Kidney glomerular epithelial cell (primary cell): ENCODE measurements at places on chromosomes 2 and 18.

DNA sequence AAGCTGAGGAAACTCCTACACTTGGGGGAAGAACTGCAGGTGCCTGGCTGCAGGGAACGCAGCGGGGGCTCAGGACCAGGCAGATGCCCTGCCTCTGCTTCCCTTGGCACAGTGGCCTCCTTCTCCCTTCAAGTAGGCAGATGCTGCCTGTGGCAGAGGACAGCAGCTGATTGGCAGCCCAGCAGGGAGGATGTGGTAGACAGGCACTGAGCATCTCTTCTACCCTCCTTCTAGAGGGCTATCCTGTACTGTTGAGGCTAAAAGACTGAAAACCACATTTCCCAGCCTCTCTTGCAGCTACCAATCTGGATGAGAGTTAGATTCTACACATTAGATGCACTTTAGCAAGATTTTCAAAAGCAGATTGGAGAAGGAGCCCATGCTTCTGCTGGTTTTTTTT is 105.7 kb downstream of the MSH2 start:
- DNase-seq: no peak

DNA sequence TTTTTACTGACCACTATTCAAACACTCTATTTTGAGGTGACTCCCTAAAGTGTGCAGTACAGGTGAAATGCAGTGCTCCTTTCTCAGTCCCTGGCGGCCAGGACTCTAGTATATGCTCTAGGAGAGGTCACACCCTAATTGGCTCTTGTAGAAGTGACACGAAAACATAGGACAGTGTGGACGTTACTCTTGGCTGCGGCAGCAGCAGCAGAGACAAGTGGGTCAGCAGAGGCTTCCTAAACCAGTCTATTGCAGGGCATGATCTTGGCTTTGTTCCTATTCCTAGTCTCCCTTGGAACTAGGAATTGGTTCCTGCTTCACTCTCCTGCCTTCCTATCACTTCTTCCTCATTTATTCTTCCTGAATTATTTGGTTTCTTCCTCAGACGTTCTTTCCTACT is 10.1 kb upstream of the ONECUT2 start:
- DNase-seq: no peak

GRCh38 chr2:58984731-58985130 is 743.6 kb upstream of the FANCL start:
- no peak for DNase-seq

DNA sequence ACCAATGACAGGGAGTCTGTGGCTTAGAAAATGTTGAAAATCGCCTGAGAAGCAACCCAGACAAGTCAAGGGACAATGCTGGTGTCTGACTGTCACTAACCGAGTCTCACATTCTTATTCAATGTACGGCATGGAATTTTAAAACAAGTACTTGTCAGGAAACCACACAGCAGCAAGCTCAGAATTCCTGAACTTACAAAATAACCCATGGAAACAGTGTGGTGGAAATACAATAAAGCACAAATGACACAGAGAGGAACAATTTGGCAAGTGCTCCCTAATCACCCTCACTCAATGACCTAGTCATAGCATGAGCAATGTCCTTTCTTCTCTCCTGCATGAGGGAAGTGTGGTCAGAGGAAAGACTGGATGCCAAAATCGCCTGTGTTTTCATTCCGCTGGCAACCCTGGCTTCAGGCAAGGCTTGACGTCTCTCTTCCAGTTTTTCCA is 154.0 kb downstream of the SATB2 start:
- DNase-seq: no peak

DNA sequence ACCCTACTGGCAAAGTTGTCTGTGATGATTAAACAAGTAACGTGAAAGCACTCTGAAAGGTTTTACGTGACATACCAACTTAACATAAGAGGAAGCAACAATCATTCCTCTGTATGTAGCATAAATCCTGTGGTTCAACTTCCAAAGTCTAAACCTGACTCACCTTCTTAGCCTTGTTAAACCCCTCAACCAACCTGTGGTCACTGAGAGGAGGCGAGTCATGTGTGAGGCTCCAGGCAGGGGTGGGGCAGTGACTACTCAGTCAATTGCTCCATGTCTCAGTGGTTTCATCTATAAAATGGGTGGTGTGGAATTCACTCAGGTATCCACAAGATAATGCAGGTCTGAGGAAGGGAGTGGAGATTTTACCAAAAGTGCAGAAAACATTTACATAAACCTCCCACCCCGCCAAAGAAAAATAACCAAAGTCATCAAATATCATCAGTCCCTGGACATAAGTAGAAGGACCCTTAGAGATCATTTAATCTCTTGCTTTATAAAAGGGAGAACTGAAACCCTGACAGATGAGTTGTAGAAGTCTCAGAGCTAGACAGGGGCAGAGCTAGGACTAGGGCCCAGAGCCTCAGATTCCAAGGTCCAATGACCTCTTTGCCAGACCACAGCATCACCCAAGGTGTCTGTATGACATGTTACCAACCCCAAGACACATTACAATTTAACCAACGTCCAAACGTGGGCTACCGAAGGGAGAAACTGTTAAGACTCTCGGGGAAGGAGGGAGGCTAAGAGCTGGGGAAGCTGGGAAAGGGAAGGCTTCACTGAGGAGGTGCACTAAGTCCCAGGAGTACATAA is 3.7 kb upstream of the PCBP1 start:
- DNase-seq: peak; percentile 47

DNA sequence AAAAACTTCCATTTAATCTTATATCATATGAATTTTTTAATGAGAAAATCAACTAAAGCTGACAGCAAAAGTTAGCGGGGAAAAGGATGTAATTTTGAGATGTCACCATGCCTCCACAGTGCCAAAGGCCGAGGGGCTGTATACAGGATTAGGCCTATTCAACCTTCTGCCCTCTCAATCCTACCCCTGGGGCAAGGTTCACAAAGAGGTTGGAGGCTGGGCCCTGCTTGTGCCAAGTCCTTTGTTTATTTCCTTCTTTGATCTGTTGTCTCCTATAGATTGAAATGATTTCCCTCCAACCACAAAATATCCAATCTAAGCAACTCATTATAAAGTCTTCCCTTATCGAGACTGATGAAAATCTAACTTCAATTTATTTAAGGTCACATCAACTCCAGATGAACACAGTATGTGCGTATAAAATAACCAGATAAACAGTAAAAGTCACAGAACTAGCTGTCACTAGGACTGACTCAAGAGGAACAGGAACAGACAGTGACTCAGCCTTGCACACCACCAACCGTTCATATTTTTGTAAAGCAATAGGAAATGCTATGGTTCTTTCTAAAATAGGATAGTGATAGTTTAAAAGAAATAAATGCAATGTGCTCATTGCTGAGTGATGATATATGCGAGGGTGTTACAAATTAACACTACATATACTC is 95.8 kb downstream of the SLC25A12 start:
- DNase-seq: peak; percentile 10

GRCh38 chr2:152093464-152093863 is 5.4 kb downstream of the CACNB4 start:
- DNase-seq: no peak

DNA sequence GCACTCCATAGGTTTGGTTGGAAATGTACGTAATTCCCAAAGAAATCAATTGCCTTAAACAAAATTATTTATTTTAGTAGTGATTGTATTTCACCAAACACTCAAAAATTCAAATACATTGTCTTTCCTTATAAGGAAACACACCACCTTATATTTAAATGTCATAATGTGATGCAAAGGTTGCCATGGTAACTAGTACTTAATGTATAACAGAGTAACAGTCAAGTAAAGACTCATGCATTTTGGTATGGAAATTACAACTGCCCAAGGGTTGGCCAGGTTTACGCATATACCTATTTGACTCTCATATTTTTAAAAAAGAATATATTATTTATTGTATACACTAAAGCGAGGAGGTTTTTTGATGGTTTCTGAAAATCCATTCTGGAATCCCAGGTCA is 231.2 kb downstream of the TCF4 start:
- DNase-seq: no peak

DNA sequence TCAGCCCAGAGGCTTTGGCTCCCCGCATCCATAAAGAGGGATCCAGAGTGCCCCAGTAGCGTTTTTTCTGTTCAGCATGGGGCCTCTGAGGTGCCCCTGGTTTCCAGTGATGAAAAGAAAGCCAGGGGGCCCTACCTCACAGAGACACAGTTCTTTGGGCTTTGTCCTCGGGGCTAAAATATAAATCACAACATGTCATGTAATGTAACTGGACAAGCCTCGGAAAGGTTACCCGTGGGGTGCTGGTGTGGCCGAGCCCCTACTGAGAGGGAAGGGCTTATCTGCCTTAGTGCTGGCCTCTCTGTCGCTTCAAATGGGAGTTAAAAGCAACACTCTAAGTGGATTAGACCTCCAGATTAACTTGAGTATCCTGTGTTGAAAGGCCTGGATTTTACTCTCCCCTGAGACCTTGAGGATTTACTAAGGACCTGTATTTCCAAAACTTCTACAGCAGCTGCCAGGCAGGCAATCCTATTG is 251.6 kb upstream of the APCDD1 start:
- no peak for DNase-seq

DNA sequence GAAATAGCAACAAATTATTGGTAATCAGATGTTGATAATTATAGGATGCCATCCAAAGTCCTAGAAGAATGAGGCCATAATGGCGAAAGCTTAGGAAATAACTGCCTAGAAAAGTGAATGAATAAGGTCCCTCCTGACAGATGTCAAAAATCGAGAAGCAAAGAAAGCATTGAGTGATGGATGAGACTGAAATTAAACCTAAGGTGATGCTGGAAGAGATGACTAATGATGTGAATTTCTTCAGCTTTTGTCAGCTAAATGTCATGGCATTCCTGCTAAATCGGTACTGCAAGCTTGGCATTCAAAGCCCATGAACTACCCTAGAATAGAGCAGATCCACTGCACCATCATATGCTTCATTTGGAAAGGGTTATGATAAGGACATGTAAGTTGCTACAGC is 74.8 kb upstream of the RGPD4 start:
- DNase-seq: no peak

GRCh38 chr2:127256866-127257265 is 36.8 kb upstream of the CYP27C1 start:
- no peak for DNase-seq
